ENCODE measurements at places on chromosomes 4 and X. TPM values are rescaled to one million over a fixed set of nuclear protein-coding genes. Genes with fewer than 3 reads are reported as not detected.

Gene CLDN2
- total RNA-seq, result not detected

Gene USP17L11
- not detected for total RNA-seq

Gene TLL1
- total RNA-seq, result not detected

Gene DMD
- 0.06 TPM for total RNA-seq

Gene TMEM47
- total RNA-seq, result not detected

Gene CT45A10
- total RNA-seq, result not detected

Gene GJB1
- total RNA-seq, result not detected

Gene NKX6-1
- total RNA-seq, result not detected

Gene SAGE1
- not detected for total RNA-seq

Gene SCML2
- 3.6 TPM for total RNA-seq

All from activated CD8-positive, alpha-beta memory T cell treated with anti-CD3 and anti-CD28 coated beads for 36 hours (primary cell).